ENCODE measurements at places on chromosomes 7 and 10.

GRCh38 chr10:54063514-54063913 lies 737.5 kb downstream of the PCDH15 start:
- H3K36me3 ChIP-seq: no peaks in the 10 kb centered on the region
- H3K27me3 ChIP-seq: no peaks in the 10 kb centered on the region

DNA sequence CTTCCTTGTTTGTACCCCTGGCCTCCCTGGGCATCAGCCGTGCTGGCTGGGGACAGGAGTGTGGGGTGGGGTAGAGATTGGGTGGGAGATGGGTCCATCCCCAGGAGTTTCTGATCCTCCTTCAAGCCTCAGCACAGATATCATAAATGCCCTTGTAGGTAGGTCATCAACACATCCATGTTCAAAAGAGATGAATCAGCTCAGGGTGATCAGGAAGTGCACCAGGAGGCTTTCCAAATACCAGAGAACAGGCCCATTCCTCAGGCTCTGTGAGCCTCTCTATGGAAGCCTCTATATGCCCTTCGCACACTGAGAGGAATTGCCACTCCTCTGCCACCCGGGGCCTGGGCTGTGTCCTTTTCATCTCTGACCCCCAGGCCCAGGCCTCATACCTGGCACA lies 31.9 kb upstream of the ADCYAP1R1 start:
- DNase-seq: no peak
- H3K27me3 ChIP-seq: no peaks in the 10 kb centered on the region
- no peak overlapping the region for H3K27ac ChIP-seq
- H3K4me1 ChIP-seq: no peaks in the 10 kb centered on the region
- no peak overlapping the region for H3K4me3 ChIP-seq

DNA sequence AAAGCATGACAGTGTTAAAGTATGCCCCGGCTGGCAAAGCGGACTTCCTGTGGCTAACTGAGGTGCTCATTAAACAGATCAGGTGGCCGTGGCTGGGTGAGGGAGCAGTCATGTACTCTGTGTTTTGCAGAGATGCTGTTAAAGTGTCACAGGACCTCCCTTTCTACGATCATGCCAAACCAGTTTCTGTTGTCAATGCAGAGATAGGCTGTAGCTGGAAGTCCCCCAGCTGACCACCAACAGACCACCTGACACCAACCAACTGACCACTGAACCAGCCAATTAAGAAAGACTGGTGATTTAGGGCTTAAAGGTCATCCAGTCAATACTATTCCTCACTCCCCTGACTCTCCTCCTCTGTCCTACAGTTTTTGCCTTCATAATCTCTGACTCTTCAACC lies 431.1 kb upstream of the LRGUK start:
- DNase-seq: no peak
- no peak overlapping the region for H3K27ac ChIP-seq
- H3K4me3 ChIP-seq: no peak overlapping the region
- no peaks in the 10 kb centered on the region for H3K36me3 ChIP-seq
- no peaks in the 10 kb centered on the region for H3K4me1 ChIP-seq
- no peaks in the 10 kb centered on the region for H3K27me3 ChIP-seq

- H3K27ac ChIP-seq: no peak overlapping the region
- H3K36me3 ChIP-seq: no peaks in the 10 kb centered on the region
- peaks cover 2% of the 10 kb centered on the region for H3K27me3 ChIP-seq
- no peak for DNase-seq
Measured at GRCh38 chr10:90587561-90587960, 270.3 kb downstream of the HTR7 start.
